ENCODE measurements at places on chromosomes 1 and 21. TPM values are rescaled to one million over a fixed set of nuclear protein-coding genes. Genes with fewer than 3 reads are reported as not detected.

DNA sequence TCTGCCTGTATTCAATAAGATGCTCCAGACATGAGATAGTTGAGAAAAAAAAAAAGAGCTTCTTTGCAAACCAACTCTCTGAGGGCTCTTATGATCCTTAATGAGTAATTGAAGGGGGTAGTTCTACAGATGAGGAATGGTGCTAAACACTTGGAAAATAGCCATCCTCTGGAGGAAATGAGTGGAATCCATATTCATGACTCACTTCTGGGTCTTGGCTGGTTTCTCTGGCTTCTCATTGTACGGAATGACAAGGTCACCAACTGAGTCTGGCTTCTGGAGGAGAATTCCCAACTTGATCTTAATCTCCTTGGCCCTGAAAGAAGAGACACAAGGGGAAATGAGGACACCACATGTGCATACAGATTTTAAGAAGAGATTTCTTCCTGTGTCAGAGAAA, 34.7 kb downstream of the RGS5 start:
- DNase-seq: no peak

DNA sequence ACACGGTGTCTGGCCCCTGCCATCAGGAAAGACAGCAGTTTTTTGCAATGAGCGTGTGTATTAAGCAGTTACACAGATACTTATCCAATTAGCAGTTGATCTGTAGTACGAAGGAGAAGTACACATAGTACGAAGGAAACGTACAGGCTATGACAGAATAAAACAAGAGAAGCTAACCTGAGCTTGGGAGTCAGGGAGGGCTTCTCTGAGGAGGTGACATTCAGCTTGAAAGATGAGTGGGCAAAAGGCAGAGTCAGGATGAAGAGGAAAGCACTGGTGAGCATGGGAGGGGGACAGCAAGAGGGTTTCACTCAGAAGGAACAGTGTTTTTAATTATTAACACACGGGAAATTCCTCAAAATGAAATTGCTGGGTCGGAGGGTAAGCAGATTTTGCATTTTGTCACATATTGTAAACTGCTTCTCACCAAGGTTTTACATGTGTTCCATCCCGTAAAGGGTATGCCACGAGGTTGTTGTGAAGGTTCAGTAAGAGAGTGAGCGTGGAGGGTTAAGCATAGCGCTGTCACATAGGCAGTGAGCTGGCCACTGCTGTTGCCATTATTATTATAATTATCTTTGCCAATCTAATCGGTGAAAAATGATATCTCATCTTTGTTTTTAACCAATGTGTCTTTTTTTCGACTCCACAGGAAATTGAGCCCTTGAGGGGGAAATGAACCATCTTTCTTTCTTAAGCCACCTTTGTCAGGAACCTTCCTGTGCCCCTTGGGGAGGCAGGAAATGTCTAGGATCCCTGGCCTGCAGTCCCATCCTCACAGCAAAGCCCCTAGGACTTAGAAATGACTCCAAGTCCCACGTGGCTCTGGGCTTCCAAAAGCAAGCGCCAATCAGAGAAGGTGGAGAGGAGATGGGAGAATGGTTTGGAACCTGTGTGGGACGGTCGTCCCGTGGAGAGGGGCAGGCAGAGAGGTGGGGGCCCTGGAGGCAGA, 47.3 kb upstream of the POU3F1 start:
- no peak for DNase-seq

DNA sequence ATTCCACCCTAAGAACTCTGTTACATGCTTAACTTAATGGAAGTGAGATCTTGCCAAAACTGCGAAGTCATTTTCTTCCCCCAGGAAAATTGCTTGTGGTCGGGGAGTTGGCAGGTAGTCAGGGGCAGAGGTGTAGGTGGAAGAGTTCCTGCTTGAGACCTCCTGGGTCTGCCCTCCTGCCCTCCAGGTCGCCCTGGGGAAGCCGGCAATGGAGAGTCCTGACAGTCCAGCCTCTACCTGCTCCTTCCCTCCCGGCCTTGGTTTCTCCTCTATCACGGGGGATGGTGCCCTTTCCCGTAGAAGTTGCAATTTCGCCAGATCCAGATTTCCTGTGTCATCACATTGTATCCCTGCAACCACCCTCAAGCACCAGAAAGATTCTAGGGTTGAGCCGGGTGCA, 463.8 kb downstream of the MATN1 start:
- no peak for DNase-seq

DNA sequence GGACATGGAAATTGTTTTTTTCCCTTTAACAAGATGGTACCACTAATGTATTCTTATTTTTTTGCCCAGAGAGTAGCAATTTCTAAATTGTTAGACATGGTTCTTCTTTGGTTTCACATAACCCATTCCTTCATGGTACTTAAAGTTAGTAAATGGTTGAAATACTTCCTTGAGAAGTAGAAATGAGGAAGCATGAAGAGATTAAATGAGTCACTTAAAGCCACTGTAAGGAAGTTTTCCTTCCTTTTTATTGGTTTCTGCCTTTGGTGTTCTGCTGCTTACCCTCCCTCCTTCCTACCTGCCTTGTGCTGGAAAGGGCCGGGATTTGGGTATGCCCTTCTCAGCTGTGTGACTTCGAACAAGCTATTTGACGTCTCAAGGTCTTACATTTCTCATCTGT, 101.0 kb downstream of the KIF26B start:
- DNase-seq: no peak

DNA sequence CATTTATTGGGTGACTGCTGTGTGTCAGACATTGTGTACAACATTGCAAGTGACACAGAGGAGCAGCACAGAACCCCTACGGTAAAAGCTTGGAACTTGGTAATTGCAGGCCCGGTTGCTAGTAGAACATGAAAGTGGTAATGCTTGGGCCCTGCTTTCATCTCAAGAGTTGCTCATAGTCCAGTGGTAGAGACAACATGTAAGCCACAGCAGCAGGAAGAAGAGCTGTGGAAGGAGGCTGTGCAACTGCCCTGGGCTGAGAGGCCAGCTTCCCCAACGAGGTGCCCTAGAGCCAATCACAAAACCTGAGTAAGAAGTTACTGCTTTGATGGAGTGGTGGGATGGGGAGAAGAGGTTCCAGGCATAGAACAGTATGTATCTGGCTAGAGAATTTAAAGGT, 18.4 kb downstream of the CNIH4 start:
- DNase-seq: no peak

- peak; percentile 87 for DNase-seq
These were observed 9.9 kb upstream of the CDCA8 start for GRCh38 chr1:37682334-37682987.

- DNase-seq: no peak
These were observed 2.4 kb upstream of the CGN start for GRCh38 chr1:151508833-151509232.

DNA sequence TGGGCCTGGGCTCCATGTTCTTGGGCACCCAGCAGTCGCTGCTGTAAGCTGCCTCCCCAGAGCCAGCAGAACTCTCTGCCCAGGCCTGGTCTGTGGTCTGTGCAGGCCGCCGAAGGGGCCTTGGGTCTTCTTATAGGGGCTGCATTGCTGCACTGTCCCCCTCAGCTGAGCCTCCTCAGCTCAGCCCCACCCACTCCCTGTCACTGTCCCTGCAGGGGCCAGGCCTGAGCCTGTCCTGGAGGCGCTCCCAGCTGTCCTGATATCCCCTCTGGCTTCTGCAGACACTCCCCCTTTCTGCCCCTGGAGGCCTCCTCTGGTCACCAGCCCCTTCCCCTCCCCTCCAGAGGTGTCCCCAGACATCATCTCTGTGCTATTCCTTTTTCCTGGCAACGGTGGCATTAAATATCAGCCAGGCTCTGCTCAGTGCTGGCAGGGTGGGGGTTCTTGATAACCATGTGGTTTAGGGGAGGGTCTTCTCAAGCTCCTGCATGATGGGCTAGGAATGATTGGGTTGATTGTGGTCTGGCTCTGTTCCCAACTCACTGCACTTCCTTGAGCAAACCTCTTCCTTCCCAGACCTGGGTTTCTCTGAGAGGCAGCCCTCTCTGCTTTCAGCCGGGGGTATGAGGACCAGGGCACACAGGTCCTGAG, 3.7 kb upstream of the FOXO6 start:
- no peak for DNase-seq

DNA sequence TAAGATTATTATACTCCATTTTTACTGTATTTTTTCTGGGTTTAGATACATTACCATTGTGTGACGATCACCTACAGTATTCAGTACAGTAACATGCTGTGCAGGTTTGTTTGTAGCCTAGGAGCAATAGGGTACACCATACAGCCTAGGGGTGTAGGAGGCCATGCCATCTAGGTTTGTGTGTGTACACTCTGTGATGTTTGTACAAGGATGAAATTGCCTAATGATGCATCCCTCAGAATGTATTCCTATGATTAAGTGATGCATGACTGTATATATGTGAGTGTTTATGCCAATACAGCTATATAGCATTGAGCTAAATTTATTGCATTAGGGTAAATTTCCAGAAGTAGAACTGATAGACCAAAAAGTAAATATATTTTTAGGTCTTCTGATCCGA, 23.3 kb downstream of the TUFT1 start:
- DNase-seq: no peak

DNA sequence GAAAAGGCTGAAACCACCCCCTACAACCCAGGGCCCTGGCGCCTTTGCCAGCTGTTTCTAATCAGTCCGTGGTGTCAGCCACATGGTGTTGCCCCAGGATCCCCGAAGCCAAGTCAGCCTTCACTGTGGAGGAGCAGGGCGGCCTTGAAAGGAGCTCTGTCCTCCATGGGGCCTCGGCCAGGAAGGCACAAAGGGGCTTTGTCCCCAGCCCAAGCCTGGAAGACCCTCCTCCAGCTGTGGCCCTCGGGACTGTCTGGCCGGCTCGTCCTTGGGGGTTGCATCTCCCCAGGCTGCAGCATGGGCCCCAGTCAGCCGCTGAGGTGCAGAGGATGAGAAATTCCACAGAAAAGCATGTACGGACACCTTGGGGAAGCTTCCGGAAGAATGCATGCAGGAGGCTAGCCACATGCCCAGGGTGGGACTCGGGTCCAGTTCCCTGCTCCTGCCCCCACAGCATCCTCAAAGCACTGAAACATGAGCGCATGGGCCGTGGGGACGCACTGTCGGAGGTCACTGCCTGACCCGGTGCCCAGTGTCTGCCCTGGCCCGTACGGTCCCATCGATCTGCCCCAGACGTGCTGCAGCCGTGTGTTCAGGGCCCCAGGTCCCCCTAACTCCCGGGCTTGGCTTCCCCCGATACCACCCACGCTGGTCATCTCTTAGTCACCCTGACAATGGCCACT, 38.6 kb upstream of the POFUT2 start:
- DNase-seq: no peak

- DNase-seq: no peak
These were observed 114.0 kb upstream of the ZNF644 start for GRCh38 chr1:91135799-91136198.

GRCh38 chr1:202967684-202968281, 726 bp upstream of the CYB5R1 start:
- DNase-seq: peak; percentile 35

- no peak for DNase-seq
These were observed 15.2 kb downstream of the DDX20 start for GRCh38 chr1:111770916-111771315.

DNA sequence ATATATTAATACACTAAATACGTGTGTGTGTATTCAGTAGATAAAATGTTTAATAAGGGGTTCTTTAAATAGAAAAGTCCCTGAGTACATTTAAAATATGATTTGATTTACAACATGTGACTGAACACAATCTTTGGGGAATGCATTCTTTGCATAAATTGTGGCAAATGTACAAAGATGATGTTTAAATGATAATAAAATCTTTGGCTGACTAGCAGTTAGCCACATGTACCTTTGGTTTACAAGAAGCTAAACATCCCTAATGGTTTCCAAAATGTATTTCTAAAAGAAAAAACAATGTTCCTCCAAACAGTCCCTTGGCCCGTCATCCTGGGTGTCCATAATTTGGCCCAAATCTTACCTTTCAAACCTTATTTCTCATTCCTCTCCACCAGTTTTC, 106.4 kb upstream of the MARK1 start:
- no peak for DNase-seq

DNA sequence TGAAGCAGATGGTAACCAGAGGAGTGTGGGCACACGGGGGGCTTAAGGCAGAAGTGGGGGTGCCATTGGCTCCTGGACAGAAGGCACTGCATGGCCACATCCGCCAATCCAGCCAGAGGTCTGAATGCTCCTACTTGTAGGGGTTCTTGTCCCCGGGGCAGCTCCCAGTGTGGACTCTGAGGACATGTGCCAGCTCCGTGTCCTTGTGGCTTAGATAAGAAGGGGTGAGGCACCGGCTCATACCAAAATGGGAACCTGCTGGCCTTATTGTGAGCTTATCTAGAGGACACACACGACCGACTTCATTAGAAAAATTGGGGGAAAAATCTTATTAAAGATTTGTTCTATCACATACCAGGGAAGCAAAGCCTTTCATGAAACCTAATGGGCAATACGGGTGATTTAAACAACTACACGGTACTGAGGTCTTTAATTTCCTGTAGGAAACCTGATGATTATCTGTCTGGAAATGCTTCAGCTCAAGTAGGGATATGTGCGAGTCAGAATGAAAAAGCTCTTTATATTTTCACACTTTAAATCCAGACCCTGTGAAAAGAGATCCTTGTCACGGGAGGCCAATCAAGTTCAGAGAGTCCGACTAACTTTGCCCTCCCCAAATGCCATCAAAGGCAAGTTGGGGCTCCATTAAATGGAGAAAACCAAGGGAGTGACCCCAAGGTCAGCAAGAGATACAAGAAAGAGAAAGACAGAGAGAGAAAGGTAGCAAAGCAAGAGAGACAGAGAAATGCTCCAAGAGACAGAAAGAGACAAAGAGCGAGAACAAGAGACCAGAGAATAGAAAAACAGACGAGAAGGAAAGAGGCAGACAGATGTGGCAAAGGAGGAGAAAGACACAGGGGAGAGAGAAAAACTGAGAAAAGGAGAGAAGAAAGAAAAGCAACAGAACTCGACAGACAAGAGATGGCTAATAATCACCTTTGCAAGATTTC, 14.1 kb upstream of the KCNN3 start:
- DNase-seq: no peak

DNA sequence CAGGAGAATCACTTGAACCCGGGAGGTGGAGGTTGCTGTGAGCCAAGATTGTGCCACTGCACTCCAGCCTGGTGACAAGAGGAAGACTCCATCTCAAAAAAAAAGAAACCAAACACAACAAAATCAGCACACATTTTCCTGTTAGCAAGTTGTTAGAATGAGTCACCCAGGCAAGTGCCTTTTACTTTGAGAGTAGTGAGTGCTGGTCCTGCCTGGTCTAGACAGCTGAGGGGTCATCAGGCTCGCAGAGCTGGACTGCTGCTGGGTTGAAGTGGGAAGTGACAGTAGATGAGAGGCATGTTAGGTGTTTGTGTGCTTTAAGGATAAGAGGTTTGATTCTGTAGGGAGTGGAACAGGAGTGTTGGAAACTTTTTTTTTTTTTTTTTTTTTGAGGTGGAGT, 31.9 kb downstream of the GNPAT start:
- DNase-seq: peak; percentile 31

ADGRL2 gene
- total RNA-seq: not detected

DDI2 gene
- total RNA-seq: 34.0 TPM

ANKRD35 gene
- 0.30 TPM for total RNA-seq
